ENCODE measurements at places on chromosomes 1 and 21.
A peak's percentile ranks its signal among the peaks of the same experiment; 100 is the strongest.

- DNase-seq = no peak
Observed at GRCh38 chr1:11338284-11338924, 65.4 kb downstream of the UBIAD1 start.

DNA sequence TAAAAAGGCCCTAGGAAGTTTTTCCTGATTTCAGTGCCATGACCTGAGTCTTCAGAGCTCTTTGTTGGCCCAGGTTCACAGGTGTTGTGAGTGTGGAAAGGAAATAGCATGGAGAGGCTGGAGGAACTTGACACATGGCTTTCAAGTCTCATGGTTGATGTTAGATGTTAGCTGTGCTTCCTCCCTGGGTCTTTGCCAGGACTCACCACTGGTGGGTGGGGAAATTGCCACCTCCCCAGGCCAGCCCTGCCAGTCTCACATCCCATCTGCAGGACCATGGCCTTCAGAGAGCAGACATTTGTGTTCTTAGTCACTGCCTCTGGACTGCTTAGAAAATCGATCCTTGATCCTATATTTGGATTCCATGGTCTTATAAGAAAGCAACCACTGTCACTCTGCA is 383.2 kb downstream of the DISC1 start:
- DNase-seq = no peak

DNA sequence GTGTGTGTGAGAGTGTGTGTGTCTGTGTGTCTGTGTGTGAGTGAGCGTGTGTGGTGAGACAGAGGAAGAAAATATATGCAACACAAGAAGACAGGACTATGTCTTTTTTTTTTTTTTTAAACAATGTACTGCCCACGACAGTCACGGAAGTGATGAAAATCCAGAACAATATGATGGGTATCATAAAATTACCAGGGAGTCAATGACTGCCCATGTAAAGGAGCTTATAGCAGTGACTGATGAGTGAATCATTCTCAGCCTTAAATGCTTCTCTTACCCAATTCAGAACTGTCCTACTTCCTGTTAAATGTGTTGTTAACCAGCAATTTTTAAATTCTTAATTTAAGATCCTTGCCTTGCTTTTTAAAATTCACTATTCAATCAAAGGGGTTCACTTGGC is 46.6 kb downstream of the RGS7 start:
- DNase-seq = no peak

DNA sequence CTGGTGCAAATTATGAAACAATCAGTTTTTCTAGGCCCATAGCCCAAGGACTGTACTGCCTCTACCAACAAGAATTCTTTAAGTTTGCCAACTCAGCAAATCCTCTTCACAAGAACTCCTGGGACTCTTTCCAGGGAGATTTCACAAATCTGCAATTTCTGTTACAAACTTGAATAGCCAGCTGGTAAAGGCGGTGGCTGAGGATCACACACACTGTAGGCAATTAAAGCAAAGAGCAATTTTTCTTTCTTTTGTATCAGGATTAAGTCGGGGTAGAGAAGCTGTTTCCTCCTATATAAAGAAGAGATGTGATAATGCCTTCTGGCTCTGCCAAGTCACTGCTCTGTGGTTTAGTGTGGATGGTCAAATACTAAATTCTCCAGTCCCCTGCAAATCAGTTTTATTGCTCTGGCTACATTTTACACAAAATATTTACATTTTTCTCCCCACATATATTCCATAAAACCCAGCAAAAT is 1.7 kb downstream of the ALDH9A1 start:
- no peak for DNase-seq

DNA sequence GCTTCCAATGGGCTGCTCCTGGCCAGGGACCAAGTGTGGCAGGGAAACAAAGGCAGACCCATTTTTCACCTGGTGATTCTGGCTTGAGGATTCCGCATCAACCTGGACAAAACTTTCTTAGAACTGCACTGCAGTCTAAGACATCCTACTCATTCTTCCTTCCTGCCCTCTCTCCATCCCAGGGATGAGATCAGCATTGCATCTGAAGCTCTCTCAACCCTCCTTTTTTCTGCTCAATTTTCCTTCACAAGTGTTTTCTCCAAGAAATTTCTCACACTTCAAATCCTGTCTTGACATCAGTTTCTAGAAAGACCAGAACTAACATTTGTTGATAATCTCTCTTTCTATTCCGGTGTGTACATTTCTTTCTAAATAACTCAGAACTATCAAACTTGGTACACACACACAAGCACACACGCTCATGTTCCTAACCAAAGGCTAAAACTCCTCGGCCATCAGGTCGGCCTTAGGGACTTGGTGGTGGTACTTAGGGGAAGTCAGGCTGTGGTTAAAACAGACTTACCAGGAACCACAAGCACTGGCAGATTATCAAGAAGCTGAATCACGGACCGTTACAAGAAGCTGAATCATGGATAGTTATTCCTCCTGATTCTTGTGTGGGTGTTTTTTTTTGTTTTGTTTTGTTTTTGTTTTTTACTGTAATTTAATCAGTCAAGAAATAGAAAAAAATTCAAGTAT is 21.0 kb upstream of the CXADR start:
- no peak for DNase-seq

DNA sequence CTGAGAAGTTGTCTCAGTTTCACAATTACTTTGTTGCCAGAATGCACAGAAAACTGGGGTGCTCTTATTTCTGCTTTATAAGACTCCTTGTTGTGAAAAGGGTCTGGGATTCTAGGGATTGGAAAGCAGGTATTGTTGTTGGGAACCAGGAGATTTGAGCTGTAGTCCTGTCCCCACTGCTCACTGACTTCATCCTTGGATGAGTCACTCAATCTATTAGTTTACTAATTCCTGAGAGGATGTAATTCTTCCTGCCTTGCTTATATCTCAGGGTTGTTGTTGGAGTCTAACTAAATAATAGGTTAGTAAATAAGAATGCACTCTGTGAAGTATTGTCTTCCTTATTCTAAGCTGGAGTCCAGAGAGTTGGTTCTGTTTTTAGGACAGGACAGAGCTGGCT is 172.5 kb upstream of the GALNT2 start:
- no peak for DNase-seq

DNA sequence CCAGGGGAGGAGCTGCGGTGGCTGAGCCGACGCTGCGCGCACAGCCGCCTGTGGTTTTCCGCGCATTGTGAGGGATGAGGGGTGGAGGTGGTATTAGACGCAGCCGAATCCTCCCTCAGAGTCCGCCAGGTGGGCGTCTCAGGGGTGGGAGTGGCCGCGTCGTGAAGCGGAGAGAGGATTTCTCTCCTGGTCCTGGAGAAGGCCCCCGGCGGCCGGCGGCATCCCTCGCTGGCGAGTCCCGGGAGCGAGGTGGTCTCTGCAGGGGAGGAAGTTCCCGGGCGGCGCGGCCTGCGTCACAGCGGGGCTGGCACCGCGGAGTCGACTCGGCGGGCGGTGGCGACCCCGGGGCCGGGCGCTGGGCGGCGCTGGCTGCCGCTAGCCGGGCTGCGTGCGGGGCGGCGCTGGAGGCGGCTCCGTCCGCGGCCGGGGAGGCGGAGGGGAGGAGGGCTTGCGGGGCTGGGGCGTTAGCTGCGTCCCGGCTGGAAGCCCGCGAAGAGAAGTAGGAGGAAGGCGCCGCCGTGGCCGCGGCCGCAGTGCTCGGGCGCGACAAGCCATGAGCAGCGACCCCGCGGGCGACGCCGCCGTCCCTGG is at the start of gene LRRC8C:
Gene LRRC8C (plus strand): TSS at position 464 of the 591 bp plus-strand sequence. CDS start 53,354 bp downstream, outside the sequence.
- peak; percentile 87 for DNase-seq

DNA sequence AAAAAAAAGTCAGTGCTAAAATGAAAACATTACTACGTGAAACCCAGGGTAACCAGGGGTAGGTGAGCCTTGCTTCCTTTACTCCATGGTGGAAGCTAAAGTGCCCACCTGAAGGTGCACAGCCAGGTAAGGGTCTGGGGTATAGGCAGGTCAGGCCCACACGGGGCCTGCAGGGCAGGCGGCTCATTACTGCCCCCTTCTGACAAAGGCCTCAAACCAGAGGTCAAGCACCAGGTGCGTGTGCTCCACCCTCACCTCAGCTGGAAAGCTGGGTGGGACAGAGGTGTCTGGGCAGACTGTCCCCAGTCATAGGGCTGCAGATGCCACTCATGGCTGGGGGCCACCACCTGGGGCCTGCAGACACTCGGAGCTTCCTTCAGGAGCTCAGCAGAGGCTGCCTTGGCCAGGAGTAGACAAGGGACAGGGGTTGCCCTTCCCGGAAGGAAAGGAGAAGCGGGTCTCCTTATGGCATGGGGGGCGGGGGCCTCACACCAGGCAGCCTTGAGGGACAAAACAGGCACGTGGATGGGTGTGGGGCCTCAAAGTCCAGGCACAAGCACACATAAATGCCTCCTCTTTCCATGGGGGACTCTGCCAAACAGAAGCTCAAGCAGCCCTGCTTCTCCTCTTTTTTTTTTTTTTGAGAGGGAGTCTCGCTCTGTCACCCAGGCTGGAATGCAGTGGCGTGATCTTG is 36.2 kb downstream of the ACOT7 start:
- no peak for DNase-seq

GRCh38 chr21:32523988-32524719 is 61.2 kb downstream of the TCP10L start:
- DNase-seq = no peak

DNA sequence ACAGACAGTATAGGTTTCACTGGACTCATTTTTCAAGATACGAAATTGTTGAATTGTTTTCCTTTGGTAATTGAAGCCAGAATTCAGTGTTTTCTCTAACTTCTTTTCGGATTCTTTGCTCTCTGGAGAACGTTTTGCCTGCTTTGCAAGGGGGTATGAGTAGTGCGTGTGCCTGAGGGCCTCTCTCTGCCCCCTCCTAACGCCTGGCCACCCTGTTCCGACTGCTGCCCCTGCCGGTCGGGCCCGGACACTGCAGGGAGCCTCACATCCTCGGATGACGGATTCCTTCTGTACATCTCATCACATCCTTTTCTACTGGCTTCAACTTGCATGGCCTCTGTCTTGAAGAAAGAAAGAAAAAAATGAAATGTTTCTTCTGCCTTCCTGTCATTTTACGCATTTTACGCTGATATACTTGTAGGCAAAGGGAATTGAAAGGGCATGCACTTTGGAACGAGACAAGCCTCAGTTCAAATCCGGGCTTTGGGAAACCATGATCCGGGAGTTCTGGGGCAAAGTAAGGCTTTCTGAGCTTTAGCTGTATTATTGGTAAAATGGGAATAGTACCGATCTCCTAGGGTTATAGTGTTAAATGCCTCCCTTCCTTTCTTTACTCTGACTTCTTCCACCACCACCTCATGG is 65.1 kb downstream of the DISC1 start:
- DNase-seq = no peak

DNA sequence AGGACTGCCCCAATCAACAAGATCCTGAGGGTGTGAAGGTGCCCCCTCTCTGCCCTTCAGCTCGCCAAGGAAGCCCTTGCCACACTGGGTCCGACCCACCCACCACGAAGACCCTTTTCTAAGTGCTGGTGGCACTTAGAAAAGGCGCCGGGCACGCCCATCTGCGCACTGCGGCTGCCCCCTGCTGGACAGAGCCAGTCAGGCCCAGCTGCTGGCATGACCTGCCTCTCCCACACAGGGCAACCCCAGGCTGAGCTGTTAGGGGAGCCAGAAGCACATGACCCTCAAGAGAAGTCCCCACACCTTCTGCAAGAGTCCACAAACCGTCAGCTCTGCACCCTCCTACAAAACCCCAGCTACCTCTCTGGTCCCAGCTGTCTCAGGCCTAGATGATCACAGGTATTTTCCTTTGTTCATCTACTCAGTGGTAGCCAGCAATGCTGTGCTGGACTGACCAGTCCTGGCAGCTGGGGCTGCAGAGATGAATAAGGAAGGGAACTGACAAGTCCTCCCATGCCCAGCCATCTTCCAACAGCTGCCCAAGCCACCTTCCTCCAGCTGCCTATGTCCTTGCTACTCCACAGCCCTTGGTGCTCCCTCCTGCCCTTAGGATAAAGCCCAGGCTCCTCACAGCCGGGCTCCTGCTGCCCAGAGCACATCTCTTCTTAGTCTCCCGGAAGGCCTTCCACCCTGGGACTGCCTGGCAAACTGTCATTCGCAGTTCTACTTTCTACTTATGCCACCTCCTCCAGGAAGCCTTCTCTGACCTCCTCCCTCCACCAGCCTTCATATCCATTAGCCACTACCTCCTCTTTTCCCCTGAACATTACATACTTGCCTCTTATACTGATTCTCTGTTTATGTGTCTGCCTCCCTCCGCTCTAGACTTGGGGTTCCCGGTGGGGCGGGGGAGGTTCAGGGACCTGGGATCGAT is 39.8 kb upstream of the ZC3H12A start:
- peak; percentile 54 for DNase-seq

DNA sequence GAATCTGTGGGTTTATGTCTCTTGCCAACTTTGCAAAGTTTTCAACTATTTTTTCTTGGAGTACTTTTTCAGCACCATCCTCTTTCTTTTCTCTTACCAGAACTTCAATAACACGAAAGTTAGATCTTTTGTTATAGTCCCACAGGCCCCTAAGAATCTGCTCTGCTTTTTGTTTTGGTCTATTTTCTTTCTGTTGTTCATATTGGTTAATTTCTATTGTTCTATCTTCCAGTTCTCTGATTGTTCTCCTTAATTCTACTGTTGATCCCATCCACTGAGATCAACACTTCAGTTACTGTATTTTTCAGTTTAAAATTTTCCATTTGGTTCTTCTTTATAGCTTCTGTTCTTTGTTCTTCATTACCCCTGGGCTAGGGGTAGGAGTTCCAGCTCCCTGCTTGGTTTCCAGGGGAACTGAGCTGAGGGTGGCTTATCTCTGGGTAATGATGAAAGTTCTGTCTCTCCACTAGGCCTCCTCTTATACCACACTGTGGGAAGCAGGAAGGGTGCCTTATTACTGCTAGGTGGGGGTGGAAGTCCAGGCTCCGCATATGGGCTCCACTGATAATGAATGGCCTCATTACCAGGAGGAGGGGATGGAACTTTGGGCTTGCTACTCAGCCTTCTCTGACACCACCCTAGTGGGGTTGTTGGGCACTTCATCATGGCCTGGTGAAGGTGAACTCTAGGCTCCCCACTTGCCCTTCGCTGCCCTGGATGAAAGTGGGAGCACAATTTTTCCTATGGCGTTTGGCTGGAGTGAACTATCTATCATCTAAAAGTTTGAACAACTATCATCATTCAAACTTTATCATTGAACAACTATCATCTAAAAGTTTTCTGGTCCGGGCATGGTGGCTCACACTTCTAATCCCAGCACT is 39.3 kb downstream of the NAV1 start:
- no peak for DNase-seq

DNA sequence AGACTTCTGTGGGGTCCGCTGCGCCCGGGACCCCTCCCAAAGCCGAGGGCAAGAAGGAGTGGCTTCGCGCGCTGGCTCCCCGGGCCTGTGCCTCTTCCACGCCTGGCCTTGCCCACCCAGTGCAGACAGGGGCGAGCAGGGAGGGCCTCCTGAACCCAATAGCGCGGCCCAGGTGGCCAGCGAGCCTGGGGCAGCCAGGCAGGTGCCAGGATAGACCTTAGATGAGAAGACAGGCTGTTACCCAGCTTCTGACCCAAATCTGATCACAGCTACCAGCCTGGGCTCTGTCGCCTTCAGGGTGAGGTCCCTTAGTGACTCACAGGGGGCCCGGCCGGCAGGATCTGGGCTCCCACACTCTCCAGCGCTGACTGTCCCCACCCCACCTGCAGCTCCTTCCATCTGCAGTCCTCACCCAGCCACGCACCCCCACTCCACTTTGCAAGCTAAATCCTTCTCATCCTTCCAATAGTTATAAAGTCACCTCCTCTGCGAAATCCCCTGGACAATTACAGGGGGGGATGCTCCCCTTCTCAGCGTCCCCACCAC is 9.6 kb downstream of the CLEC20A start:
- no peak for DNase-seq

- no peak for DNase-seq
Observed at GRCh38 chr1:212518188-212519054, 85.7 kb downstream of the NENF start.

- DNase-seq = no peak
Observed at GRCh38 chr1:59703918-59704378, 110.8 kb upstream of the HOOK1 start.

GRCh38 chr1:20445956-20446355 is 40.1 kb downstream of the CAMK2N1 start:
- DNase-seq = no peak
